ENCODE measurements at places on chromosomes 6 and 20.

DNA sequence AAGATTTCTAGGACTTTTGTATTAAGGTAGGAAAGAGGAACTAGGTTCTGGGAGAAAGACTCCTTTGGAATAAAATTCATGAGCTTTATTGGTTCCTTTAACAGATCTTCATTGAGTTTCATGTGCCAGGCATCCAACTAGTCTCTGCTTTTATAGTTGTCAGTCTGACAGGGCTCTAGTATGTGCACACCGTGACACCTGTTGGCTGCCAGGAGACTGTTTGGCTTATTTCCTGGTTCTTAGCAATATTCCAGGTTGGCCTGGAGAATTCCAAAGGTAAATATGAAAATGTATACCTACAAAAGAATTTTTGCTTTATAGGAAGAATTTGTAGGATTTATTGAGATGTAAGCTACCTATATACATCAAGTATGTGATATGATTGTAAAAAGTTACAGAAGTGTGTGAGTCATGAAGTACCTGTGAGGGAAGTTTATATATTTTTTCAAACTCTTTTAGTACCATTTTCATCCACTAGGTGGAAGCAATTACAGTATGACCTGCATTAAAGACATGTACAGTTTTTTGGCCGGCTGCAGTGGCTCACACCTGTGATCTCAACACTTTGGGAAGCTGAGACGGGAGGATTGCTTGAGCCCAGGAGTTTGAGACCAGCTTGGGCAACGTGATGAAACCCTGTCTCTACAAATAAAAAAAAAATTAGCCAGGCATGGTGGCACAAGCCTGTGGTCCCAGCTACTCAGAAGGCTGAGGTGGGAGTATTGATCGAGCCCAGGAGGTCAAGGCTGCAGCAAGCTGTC lies 35.2 kb downstream of the NDUFAF5 start:
- DNase-seq = peak; percentile 54

GRCh38 chr20:4014031-4014474 lies 1.3 kb downstream of the RNF24 start:
- DNase-seq = peak; percentile 87

DNA sequence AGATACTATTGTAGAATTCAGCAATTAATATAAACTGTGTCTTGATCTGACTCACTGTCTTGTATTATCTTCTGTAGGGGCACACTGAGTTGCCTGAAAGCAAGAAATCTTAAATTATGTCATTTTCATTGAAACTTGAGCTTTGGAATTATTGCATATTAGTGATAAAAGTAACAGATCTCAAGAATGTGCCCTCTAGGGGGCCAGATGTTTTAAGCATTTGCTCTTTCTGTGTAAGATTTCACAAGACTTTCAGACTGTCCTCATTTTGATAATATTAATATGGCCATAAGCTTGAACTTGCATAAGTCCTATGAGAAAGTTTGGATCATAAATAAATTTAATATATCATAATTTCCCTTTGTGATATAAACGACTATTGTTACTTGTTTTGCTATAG lies 55.5 kb upstream of the MYO6 start:
- DNase-seq = no peak

DNA sequence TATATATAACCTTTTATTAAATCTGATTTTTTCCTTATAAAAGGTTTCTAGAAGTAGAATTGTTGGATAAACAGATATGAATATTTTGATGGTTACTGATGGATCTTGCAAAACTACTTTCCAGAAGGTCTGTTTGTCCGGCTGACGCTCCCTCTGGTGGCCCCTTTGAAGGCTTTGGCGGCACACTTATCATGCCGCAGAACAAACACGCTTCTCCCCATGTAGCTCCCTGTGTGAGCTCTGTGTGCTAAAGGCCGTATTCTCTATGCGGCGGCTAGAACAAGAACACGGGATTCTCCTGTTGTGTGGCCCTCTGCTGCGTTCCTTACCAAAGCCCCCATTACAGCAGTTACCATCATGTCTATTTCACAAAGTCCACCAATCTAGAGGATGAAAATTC lies 30.0 kb downstream of the PPP1R3G start:
- peak; percentile 43 for DNase-seq

- DNase-seq = peak; percentile 48
These were observed 31.4 kb downstream of the FYN start for GRCh38 chr6:111841822-111842221.

- peak; percentile 88 for DNase-seq
These were observed 195.9 kb upstream of the SULF2 start for GRCh38 chr20:47981222-47981621.

DNA sequence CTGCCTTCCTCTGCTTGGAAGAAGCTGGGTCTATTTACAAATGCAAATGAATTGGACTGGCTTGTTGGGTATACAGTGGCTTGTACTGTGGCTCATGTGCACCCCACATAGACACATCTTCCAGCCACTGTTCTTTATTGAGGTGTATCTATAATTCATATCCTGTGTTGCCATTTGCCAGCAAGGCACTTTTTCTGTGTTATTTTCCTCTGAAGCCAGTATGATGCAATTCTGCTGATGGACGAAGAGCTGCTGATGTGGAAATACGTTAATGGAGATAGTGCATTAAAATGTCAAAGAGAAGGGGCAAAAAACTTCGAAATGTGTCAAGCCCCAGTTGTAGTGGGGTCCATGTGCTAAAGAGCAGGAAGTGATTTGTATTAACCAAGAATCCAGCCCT lies 167.5 kb downstream of the TMEM242 start:
- DNase-seq = no peak

- DNase-seq = no peak
These were observed 12.1 kb downstream of the HIVEP1 start for GRCh38 chr6:12024216-12024615.

DNA sequence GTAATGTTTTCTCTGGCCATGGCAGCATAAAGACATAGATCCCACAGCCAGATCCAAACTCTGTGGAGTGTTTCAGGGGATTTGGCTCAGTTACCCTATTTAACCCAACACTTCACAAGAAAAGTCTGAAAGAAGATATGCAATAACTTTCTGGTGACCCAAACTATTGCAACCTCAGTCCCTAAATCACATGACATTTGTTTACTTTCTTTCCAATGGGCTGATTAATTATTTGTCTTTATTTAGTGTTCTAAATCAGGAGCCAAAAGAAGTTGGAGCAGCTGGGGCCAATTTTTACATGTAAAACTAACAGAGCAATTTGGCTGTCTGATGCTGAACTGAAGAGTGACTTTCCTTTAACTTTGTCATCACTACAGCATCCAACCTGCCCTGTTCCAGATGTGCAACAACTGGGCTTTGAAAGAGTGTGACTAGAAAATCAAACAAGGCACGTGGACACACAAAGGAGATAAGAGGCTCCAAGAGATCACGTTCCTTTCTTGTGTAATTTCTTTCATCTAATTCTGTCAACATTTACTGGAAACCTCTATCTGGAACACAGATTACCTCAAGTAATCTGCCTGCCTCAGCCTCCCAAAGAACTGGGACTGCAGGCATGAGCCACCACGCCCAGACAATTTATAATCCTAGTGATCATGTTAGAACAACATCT lies 90.8 kb downstream of the TRMT11 start:
- no peak for DNase-seq

DNA sequence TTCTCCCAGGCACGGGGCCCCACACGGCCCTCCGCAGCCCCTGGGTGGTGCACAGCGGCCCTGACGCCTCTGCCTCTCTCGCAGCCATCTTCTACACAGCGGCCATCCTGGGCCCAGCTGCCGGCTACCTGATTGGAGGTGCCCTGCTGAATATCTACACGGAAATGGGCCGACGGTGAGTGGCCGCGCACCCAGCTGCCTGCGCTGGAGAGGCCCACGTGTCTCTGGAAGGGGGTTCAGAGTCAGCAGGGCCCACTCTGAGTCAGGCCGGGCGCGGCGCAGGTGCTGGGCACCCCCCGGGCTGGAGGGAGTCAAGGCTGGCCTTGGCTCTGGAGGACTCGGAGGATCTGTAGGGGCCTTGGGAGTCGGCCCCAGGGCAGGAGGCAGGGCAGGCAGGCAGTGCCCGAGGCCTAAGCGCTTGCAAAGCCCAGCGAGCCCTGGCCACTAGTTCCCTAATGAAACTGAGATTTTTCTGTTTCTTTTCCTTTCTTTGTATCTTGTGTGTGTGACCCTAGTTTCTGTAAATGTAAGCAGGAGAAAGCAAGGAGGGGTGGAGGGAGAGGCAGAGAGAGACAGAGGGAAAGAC lies 16.4 kb downstream of the SLCO4A1 start:
- no peak for DNase-seq

- DNase-seq = no peak
These were observed 79.7 kb upstream of the SYNDIG1 start for GRCh38 chr20:24389686-24390085.

DNA sequence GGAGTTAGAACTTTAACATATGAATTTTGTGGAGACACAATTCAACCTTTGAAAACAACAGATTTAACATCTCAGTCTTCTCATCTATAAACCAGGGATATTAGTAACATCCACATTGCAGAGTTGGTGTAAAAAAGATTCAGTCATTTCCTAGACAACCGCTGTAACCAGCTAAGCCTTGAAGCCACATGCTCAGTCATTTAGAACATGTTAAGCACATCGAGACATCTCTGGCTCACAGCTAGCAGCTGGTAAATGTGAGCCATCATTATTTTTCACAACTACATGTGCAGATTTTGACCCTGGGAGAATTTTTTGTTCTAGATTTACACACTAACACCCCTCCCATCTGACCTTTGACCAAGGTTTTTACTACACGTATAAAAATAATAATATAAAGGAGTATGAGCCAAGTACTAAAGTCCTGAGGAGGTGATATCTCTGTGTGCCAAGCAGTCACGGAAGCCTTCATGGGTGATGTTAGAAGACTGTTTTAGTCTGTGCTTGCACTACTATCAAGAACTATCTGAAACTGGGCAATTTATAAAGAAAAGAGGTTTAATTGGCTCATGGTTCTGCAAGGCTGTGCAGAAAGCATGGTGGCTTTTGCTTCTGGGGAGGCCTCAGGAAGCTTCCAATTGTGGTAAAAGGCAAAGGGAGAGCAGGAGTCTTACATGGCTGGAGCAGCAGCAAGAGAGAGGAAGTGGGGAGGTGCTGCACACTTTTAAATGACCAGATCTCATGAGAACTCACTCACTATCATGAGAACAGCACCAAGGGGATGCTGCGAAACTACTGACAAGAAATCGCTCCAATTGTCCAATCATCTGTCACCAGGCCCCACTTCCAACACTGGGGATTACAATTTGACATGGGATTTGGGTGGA lies 48.7 kb upstream of the IL20RA start:
- DNase-seq = no peak

- DNase-seq = no peak
These were observed 196.1 kb downstream of the LRFN2 start for GRCh38 chr6:40391086-40391485.

DNA sequence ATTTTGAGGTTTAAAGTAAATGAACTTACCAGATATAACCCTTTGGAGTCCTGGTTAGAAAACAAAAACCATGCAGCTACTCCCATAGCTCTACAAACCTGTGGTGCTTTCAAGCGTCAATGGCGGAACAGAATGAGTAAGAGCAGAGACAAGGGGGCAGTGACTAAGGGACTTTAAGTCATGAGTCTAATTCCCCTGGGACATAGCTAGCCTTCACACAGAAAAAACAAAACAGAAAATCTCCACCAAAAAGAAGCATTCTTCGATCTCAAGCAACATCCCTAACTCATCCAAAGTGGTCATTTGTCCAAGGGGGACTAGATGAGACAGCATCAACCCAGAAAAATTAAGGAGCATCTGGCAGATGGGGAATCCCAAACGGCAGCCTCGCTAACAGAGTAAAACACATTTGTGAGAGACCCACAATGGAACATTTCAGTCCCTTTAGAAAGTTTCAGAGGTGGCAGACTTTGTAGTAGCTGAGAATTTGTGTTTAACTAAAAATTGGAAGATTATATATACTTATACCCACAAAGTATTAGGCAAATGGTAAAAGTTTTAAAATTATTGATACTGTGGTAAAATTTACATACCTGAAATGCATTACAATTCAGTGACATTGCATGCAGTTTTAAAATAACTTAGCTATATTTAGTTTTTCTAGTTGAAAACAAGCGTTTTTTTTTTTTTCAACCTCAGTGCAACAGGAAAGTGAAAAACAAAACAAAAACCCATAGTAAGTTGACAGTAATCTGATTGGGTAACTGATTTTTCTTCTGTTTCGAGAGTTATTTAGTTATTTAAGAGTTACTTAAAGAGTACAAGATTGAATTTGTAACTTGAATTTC lies 67.5 kb downstream of the KCNQ5 start:
- DNase-seq = no peak

- DNase-seq = no peak
These were observed 97.9 kb downstream of the ARID1B start for GRCh38 chr6:156875062-156875461.

DNA sequence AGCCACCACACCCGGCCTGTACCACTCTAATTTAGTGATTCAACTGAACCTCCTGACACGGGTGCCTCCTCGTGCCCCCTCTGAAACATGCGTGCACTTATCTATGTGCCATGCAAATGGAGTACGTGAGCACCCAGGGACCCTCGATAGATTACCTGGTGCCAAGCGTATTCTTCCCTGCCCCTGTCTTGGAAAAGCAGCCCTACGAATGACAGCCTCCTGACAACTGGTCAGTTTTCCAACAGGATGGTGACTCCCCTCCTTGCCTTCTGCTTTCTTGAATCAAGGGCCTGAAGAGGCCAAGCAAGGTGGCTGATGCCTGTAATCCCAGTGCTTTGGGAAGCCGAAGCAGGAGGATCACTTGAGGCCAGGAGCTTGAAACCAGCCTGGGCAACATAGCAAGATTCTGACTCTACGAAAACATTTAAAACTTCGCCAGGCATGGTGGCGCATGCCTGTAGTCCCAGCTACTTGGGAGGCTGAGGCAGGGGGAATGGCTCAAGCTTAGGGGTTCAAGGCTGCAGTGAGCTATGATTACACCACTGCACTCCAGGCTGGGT lies 25.4 kb upstream of the SYNJ2 start:
- no peak for DNase-seq

GRCh38 chr20:57409672-57410397 lies 18.6 kb downstream of the RBM38 start:
- no peak for DNase-seq

DNA sequence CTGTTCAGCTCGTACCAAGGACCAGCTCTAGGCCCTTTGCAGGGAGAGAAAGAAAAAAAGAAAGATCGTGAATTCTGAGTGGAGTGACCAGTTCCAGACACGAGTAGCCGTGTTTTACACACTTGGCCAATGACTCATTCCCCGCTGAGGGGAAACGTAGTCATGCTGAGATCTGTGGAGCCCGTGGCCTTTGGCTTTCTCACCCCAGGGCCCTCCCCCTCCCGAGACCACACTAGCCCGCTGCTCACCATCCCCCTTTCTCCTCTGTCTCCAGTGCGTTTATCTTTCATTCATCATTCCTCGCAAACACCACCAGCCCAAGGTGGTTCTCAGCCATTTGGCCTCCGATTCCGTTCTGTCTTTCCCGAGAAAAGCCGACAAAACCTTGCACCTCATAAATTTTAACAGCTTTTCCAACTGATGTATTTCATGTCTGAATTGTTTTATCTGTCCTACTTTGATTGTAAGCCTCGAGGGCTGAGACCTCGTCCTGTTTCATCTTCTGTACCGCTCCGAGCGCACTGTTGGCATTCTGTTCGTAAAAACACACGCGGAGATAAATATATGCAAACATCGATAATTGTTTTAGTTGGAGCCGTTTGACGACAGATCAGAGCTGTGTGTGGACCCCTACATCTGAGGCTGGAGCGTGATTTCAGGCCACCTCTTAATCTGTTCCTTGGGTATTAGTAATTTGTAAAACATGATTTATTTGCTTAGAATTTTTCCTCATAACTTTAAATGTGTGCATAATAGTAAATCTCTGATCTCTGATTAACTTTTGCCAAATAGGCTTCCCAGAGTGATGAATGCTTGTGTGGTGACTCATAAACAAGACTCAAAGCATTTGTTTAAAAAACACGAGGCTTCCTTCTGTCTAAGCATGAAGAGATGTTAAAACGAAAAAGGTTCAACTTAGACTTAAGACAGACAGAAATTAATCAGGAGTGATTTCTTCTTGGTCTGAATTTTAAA lies 336.6 kb downstream of the CDH4 start:
- no peak for DNase-seq
